ENCODE measurements at places on chromosomes 12 and 14.
A peak's percentile ranks its signal among the peaks of the same experiment; 100 is the strongest.

DNA sequence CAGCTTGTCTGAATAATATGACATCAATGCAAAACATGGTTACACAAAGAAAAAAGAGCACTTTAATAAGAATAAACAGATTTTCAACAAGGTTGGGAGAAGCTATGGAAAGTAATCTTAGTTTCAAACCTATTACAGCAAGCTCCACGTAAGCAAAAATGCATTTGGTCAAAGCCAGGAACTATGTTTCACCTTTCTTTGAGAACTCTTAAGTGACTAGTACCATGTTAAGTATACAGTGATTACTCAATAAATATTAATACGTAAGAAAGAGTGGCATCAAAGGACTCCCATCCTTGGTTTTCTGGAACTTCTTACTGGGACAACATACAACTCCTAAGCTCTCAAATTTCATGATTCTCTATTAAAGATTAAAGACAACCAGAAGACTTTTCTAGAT lies 80.7 kb downstream of the ABCC9 start:
- DNase-seq: no peak

DNA sequence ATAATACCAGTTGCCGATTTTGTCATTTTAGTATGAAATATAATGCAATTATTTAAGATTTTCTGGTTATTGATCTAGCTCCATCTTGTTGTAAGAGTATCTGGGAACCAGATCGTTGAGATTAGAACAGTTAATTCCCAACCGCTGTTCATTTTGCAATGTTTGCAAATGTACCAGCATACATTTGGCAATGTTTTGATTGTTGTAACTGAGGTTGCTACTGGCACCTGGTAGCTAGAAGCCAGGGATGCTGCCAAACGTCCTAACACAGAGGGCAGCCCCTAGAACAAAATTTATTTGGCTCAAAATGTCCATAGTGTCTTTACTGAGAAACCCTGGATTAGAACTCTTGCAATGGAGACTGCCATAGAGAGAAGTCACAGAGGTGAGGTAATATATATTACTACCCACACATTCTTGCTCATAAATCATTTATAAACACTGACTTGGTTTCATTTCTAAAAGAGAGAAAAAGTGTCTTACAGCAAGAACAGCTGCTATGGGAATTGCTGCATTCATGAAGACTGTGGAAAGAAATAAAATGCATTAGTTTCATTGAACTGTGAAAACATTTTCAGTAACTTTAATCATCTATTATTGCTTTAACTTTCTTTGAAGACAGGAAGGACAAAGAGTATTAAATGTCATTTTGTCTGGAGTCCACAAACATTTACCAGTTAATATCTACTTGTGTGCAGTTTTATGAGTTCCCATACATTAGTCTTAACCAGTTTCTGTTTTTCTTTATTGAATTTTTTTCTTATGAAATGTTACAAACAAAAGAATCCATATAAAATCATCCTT lies 46.2 kb downstream of the ABCC9 start:
- DNase-seq: no peak

DNA sequence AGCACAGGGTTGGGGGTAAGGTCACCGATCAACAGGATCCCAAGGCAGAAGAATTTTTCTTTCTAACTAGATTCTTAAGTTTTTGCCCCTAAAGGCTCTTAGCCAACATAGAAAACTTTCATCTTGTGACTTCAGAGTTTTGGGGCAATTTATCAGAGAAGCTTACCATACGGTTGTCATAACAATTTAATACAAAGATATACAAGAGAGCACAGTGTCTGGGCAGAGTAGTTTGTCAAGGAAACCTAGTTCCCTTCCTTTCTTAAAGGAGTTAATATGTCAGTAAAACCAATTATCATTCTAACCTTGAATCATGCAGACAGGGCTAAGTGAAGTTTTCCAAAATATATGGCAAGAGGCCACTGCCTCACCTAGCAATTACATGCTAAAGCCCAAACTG lies 18.4 kb downstream of the NR2C1 start:
- no peak for DNase-seq

DNA sequence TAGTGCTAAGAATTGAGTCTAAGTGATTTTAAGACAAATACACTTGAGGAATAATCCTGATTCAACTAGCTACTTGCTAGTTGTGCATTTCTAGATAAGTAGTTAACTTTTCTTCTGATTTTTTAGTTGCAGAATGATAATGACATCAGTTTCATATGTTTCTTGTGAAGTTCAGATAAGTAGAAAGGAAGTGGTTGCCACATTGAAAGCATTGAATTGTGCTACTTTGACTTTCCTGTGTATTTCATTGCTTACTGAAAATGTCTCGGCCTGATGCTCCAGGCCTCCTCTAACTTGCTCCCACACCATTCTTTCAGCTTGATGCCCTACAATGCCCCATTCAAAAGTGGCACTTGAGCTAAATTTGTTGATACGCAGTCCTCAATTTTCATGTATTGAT lies 980.0 kb downstream of the TMTC2 start:
- DNase-seq: no peak

DNA sequence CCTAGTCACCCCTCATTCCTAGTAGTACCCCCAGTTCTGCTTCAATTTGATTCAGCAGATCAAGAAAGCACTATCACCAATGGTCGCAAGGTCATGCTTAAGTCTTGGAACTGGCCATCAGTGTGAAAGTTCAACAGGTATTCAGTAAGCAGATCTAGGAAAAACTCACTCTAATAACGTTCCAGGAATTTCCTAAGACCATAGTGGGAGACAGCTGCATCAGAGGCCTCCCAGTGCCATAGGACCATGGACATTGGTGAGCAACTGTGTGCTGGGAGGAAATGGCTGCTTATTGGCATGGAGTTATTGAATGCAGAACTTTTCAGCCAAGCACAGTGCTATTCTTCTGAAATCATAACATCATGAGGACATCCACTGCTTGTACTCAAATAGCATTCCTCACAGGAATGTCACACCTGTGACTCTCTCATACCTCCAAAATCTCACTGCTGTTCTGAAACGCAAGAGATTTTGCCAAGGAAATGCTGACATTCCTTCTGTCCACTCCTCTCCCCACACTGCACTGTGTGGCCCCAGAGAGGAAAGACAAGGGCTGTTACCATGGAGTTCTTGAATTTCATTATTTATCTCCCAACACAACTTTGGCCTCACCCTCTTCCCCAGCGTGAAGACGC lies 30.9 kb upstream of the MDM2 start:
- no peak for DNase-seq

DNA sequence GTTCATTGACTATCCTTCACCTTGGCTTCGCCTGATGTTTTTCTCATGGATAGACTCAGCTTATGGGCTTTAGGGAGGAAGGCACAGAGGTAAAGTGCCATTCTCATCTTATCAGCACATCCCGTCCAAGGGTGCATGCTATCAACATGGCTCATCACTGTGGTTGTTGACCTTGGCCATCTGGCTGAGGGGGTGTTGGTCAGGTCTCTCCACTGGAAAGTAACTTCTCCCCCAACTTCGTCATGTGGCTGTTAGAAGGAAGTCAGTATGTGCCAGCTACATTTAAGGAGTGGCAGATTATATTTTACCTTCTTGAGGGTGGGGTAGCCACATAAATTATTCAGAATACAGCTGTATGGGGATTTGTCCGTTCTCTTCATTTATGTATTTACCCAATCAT lies 68.9 kb downstream of the EML1 start:
- DNase-seq: no peak

DNA sequence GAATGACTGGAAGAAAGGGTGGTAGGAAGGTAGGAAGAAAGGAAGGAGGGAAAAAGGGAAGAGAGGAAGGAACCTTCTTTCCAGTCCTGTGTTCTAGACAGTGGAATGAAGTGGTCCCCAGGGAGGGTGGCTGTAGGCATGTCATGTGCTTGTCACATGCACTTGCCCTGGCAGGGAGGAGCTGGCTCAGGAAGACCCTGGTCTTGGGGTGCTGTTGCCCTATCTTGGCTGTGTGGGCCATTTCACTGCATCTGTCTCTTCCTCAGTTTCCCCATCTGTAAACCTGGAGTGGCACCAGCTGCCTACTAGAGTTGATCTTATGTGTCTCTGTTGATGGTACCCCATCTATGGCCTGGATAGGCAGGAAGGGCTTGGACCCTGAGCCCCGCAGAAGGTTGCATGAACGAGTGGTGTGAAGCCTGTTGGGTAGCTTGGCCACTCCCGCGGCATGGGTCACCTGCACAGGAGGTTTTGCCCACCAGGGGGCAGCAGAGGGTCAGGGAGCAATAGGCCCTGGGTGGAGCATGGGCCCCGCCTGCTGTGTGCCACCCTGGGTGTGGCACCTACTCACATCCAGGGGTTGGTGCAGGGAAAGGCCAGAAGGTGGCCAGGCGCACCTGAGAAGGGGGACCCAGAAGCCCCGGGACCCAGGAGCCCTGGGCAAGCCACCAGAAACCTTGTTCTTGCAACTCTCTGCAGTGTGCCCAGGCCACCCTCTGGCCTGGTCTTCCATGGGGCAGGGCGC lies 25.1 kb downstream of the MEG3 start:
- DNase-seq: peak; percentile 7

DNA sequence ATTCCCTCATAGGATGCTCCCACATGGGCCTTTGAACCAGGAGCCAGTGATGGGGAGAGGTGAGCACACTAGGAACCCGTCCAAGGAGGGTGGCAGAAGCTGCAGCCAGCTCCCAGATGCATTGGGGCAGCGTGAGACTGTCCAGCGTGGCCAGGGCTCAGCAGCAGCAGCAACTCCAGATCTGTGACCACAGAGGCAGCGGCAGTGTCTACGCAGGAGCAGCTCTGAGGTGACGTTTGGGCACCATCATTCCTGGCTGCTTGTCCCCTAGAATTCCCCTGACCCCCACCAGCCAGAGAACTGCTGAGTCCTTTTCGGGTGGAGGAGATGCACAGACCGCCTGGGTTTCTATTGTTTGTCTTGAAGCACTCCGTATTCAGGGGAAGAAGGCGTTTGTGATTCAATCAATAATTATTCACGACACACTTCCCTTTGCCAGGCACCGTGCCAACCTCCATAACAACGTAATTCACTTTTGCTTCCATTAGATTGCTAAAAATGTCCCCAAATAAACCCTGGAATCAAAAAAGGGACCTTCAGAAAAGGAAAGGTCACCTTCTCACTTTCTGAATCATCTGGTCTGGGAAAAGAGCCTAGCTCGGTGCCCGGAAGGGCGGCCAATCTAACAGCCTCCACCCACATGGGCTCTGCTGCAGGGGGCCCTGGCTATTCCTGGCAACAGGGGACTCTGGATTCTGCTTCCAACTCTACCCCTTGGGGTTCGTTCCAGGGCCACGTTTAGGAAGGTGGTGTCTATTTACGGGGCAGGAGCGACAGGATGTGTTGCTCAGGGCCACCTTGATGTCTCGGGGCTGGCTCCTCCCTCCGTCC lies 11.4 kb upstream of the BDKRB2 start:
- no peak for DNase-seq

Measured in hypothalamus (tissue), 51 donors.